ENCODE measurements at places on chromosomes 1 and 21.

DNA sequence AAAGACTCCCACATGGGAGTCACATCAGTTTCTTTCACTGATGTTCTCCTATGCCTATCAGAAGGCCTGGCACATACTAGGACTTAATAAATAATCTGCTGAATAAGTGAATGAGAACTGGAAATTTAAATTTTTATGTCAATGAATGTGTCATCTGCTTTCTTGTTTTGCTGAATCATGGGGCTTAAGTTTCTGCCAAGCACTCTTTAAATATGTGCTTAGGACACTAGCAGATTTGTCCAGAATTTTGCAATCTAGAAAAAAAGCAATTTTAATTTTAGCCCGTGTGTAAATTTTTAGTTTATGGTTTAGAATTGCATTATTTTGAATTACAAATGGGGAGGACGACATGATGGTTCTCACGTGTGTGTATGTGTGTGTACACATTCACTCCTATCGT is 803.1 kb downstream of the USP25 start:
- H3K4me1 ChIP-seq = peaks cover 27% of the 10 kb centered on the region
- no peak overlapping the region for H3K4me3 ChIP-seq

DNA sequence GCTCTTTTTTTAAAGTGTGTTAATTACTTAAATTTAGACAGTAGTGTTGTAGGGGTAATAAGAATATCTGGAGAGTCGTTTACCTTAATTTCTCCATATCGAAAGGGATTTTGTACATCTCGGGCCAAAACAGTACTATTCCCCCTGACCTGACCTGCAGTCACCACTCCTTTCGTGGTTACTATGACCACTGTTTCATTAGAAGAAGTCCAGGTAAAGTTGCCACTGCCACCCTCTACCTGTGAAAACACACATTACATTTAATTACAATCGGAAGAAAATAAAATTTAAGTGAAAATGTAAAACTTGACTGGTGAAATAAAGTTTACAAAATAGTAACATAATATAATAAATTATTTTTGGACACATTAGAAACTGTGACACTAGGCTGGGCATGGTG is 37.2 kb downstream of the NUP210L start:
- no peaks in the 10 kb centered on the region for H3K36me3 ChIP-seq
- no peak overlapping the region for H3K4me3 ChIP-seq
- DNase-seq = no peak
- H3K27me3 ChIP-seq = no peaks in the 10 kb centered on the region

- no peaks in the 10 kb centered on the region for H3K27me3 ChIP-seq
- H3K4me1 ChIP-seq = no peaks in the 10 kb centered on the region
- no peaks in the 10 kb centered on the region for H3K36me3 ChIP-seq
- no peak for DNase-seq
- H3K27ac ChIP-seq = no peak overlapping the region
Measured at GRCh38 chr1:191690931-191691330, 467.3 kb upstream of the RGS18 start.

DNA sequence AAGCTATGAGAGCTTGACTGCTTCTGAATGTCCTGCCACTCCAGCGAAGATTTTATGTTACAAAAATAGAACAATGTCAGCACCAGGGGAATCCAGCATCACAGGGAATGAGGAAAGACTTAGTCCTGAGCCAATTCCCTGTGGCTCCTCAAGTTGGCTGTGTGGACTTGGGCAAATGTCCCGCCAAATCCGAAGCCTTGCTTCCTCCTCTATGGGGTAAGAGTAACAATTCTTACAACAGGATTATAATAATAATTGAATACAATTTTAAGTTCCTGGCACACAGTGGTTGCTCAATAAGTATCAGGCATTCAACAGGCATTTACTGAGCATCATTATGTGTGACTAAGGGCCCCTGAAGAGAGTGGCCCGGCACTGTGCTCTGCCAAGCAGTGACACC is 44.4 kb downstream of the STPG1 start:
- DNase-seq = peak; percentile 83
- H3K4me1 ChIP-seq = no peaks in the 10 kb centered on the region

GRCh38 chr1:43273708-43274107 is 3.9 kb downstream of the TMEM125 start:
- no peaks in the 10 kb centered on the region for H3K36me3 ChIP-seq
- H3K27ac ChIP-seq = no peak overlapping the region
- H3K4me3 ChIP-seq = no peak overlapping the region
- peaks cover 36% of the 10 kb centered on the region for H3K27me3 ChIP-seq
- DNase-seq = no peak

DNA sequence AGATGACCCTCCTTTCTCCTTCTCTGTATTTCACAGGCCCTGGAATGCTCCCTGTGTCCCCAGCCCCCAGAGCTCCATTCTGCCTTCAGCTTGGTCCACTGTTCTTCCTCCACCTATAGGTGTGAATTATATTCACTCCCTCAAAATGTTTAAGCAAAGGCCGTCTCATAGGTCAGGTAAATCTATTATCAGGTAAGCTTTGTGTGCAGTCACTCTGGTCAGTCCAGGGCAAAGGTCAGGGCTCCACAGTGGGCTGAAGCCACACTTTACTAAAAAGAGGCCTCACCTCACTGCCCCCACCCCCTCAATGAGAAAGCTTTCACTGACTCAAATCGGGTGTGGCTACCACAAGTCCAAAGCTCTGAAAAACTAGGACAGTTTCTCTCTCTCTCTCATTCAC is 65.9 kb downstream of the DNTTIP2 start:
- H3K4me1 ChIP-seq = no peaks in the 10 kb centered on the region
- H3K36me3 ChIP-seq = no peaks in the 10 kb centered on the region
- no peak overlapping the region for H3K27ac ChIP-seq
- no peak overlapping the region for H3K4me3 ChIP-seq

DNA sequence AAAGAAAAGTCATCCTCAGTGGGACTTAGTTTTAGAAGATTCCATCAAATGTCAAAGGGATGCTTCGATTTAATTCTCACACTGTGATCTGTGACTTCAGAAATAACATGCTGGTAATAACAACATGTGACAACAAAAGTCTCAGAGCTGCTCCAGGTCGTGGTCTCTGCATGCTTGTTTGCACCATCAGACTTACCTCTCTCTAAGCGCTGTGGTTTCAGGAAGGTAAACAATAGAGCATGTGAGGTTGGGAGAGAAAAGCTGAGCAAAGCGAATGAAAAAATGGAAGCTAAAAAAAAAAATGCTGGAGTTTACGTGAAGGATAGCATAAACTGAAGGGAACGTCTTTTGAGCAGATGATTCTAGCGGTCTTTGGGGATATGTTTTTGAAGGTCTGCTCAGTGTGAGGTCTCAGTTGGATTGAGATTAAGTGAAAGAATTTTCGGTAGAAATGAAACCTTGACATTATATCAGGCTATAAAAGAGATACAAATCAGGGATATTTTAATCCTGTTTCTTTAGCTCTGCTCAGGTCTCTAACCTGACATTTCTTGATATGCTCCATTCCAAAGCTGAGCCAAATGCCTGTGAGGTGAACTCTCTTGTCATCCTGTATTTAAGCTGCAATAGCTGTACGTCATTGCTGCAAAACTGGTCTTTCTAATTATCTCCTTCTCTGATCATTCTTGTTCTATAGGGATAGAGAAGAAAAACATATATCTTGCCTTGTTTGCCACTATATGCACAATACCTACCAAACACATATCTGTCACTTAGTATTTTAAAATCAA is 86.5 kb downstream of the C1orf21 start:
- H3K27ac ChIP-seq = no peak overlapping the region
- no peak overlapping the region for H3K4me3 ChIP-seq
- no peaks in the 10 kb centered on the region for H3K36me3 ChIP-seq
- no peaks in the 10 kb centered on the region for H3K27me3 ChIP-seq

- no peak overlapping the region for H3K4me3 ChIP-seq
- H3K27me3 ChIP-seq = no peaks in the 10 kb centered on the region
- H3K36me3 ChIP-seq = no peaks in the 10 kb centered on the region
- H3K4me1 ChIP-seq = no peaks in the 10 kb centered on the region
Measured at GRCh38 chr1:37306461-37306860, 167.9 kb upstream of the ZC3H12A start.

DNA sequence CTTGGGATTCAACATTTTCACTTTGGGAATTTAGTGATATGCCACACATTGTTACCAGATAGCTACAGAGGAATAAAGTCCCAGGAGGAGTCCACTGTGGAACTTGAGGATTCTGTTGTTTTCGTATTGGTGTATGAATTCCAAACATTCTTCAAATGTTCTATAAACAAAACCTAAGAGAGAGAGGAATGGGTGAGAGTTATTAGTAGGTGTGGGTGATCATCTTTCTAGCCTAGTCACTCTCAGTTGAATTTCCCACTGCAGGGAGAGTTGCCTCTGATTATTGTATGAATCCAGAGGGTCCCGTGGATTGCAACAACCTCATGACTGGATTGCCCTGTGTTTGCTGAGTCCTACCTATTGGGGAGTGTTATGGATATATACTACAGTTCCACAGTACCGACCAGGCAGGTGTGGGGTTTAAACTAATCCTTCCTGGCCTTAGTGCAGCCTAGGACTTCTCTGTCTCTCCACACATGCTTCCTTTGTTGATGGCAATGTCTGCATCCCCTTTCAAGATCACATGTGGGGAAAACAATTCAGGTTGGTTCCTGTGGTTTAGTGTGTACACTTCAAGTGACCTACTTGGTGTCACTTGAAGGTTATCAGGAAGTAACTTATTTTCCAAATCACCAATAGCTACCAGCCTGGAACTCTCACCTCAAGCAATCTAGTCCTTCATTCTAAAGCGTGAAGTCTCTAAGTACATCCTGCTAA is 91.8 kb downstream of the ADCY10 start:
- no peak overlapping the region for H3K27ac ChIP-seq
- H3K4me1 ChIP-seq = peaks cover 10% of the 10 kb centered on the region
- no peak for DNase-seq
- no peaks in the 10 kb centered on the region for H3K27me3 ChIP-seq
- H3K4me3 ChIP-seq = no peak overlapping the region

GRCh38 chr1:218521414-218522169 is 176.5 kb downstream of the TGFB2 start:
- no peaks in the 10 kb centered on the region for H3K4me1 ChIP-seq
- no peaks in the 10 kb centered on the region for H3K27me3 ChIP-seq
- no peaks in the 10 kb centered on the region for H3K36me3 ChIP-seq
- H3K4me3 ChIP-seq = no peak overlapping the region
- no peak overlapping the region for H3K27ac ChIP-seq

- no peaks in the 10 kb centered on the region for H3K36me3 ChIP-seq
- no peaks in the 10 kb centered on the region for H3K4me1 ChIP-seq
- DNase-seq = no peak
- H3K4me3 ChIP-seq = no peak overlapping the region
Measured at GRCh38 chr1:25034736-25035522, 104.9 kb upstream of the RUNX3 start.

- no peak overlapping the region for H3K4me3 ChIP-seq
- H3K36me3 ChIP-seq = no peaks in the 10 kb centered on the region
- H3K27ac ChIP-seq = no peak overlapping the region
- peaks cover 5% of the 10 kb centered on the region for H3K4me1 ChIP-seq
- peaks cover 62% of the 10 kb centered on the region for H3K27me3 ChIP-seq
- no peak for DNase-seq
Measured at GRCh38 chr1:110617589-110617988, 11.4 kb upstream of the KCNA2 start.

Data from tibial artery (tissue), 4 donors.